ENCODE measurements at places on chromosomes 3 and 15.

DNA sequence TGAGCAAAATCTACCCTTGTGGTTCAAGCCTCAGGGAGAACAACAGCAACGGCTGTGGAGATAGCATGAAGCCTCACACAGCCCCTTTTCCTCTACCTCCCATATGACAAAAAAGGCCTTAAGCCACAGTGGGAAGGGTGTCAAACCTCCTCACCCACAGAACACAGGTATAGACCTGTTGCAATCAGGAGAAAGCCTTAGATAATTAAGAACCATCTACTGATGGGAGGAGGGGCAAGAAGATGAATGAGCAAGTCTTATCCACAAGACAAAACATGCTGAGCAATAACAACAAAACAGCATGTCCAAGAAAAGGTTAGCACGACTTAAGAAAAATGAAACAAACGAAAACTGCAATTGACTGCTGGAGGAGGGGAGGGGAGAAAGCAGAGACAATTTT, 272.9 kb upstream of the BCHE start:
- no peak for DNase-seq

GRCh38 chr15:61633951-61634350, 404.8 kb upstream of the RORA start:
- DNase-seq = no peak

DNA sequence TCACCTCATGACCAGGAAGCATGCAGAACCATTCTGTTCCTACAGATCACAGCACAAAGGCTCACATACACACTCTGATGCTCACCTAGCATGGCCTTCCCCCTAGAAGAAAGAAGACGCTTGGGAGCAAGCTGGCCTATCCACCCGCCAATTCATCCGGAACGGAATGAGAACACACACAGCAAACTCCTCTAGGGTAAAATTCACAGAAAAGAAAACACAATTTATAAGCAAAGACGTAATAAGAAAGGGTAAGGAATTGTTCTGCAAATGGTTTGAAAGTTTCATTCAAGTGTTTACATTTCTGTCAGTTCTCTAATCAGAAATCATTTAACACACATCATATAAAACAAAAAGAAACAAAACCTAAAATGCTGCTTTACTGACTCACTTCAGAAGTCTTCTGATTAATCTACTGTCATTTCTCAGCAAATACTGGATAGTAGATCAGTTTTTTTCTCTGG, 218.1 kb downstream of the OSBPL10 start:
- no peak for DNase-seq

DNA sequence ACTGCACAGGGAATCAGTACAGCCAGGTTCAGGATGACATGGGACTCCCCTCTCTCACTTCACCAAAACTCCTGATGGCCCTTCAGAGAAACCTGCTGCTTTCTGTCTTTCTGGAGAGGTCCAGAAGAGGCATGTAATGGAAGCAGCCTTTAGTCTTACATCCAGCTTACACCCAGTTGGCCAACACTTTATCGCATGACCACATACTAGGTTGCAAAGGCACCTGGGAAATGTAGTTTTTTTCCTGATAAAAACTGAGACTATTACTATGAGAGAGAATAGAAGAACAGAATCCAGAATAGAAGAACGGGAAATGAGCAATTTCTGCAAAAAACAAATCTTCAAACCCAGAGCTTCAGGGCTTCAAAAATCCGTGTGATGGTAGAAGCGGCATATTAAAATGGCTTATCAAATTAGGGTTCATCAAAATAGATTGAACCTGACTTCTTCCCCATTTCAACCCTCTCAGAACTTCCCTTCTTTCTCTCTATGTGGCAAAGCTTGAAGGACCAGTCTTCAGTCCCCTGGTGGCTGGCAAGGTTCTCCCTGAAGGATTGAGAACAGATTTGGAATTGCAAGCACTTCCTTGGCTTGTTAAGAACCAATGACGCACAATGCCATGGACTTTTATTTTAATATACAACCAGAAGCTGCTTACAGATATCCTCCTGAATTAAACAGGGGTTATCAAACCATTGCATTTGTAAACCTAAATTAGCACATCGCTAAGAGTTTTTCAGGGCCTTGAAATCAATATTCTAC, 34.4 kb downstream of the CORO2B start:
- DNase-seq = no peak

DNA sequence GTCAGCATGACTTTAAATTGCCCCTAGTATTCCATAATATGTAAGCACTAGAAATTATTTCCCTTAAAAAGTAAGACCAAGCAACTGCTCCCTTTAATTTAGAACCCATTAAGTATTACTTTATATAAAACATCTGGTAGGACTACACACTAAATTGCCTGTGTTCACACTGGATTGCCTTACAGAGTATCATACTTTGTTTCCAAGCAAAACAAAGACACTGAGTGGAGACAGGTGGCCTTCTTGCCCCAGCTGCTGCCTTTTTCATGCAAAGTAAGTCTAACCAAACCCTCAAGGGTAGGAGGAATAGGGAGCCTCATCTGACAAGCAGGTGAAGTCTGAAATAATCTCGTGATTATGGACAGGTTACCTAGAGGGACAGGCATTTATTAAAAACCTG, 87.3 kb downstream of the PEX5L start:
- DNase-seq = no peak

- no peak for DNase-seq
Measured at GRCh38 chr3:124818398-124819091, 68.6 kb downstream of the ITGB5 start.

GRCh38 chr15:62853841-62854225, 188.7 kb upstream of the TPM1 start:
- no peak for DNase-seq
